SK-N-SH (cell line): ENCODE measurements at places on chromosomes 12 and 14. TPM values are rescaled to one million over a fixed set of nuclear protein-coding genes. Genes with fewer than 3 reads are reported as not detected.

HOTAIR gene
- not detected in 2 replicates for polyA plus RNA-seq

FAM161B gene
- 1.4 and 2.2 TPM in 2 replicates for polyA plus RNA-seq

MDGA2 gene
- not detected in 2 replicates for polyA plus RNA-seq

REM2 gene
- 0.26 and 0.36 TPM in 2 replicates for polyA plus RNA-seq

PSMC1 gene
- polyA plus RNA-seq, result 102 and 129 TPM in 2 replicates

INHBE gene
- polyA plus RNA-seq, result 0.03 and 0.08 TPM in 2 replicates

NKX2-8 gene
- polyA plus RNA-seq, result not detected in 2 replicates

GPR68 gene
- 0.18 and 0.62 TPM in 2 replicates for polyA plus RNA-seq

FCF1 gene
- 42.6 and 56.7 TPM in 2 replicates for polyA plus RNA-seq

METAP2 gene
- polyA plus RNA-seq, result 35.8 and 44.7 TPM in 2 replicates

KRT83 gene
- polyA plus RNA-seq, result 0.03 TPM in 1 of 2 replicates, not detected in the other

TMEM229B gene
- 0.16 and 0.26 TPM in 2 replicates for polyA plus RNA-seq

PGF gene
- polyA plus RNA-seq, result 2.3 and 4.4 TPM in 2 replicates

IQSEC3 gene
- polyA plus RNA-seq, result 0.02 and 0.08 TPM in 2 replicates

IFI27 gene
- polyA plus RNA-seq, result 1.2 and 2.4 TPM in 2 replicates

DPPA3 gene
- not detected in 2 replicates for polyA plus RNA-seq

ACSS3 gene
- polyA plus RNA-seq, result 0.02 TPM in 1 of 2 replicates, not detected in the other

BCAT1 gene
- polyA plus RNA-seq, result 7.7 and 9.1 TPM in 2 replicates

PLEKHG7 gene
- not detected in 2 replicates for polyA plus RNA-seq

RFX4 gene
- polyA plus RNA-seq, result not detected in 2 replicates

TTC9 gene
- 0.29 and 0.33 TPM in 2 replicates for polyA plus RNA-seq

CACNA2D4 gene
- 0.02 TPM in 1 of 2 replicates, not detected in the other for polyA plus RNA-seq

SCN8A gene
- polyA plus RNA-seq, result 7.1 and 9.7 TPM in 2 replicates

KIF26A gene
- polyA plus RNA-seq, result 1.4 and 1.7 TPM in 2 replicates

PRB2 gene
- polyA plus RNA-seq, result not detected in 2 replicates

SERPINA1 gene
- polyA plus RNA-seq, result 10.5 and 11.3 TPM in 2 replicates
